ENCODE measurements at places on chromosomes 11 and 22.

GRCh38 chr11:132734217-132734616 lies 798.1 kb downstream of the OPCML start:
- DNase-seq = no peak

- DNase-seq = no peak
Observed at GRCh38 chr11:89175796-89176195, 1.9 kb upstream of the TYR start.

GRCh38 chr11:81104051-81104450 lies 1629.6 kb downstream of the FAM181B start:
- DNase-seq = no peak

DNA sequence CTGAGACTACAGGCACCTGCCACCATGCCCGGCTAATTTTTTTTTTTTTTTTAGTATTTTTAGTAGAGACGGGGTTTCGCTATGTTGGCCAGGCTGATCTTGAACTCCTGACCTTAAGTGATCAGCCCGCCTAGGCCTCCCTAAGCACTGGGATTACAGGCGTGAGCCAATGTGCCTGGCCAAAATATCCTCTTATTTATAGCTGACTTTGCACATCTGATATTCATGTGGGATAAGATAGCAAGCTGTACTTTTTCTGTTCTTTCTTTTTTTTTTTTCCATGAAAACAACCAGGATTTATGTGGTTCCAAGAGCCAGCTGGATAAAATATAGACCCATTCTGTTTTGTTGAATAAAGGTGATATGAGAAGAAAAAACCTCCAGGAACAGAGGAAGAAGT lies 12.1 kb upstream of the XBP1 start:
- DNase-seq = no peak

GRCh38 chr11:57713835-57714234 lies 1.4 kb downstream of the TMX2 start:
- no peak for DNase-seq

- DNase-seq = no peak
Observed at GRCh38 chr11:2186669-2187279, 15.2 kb upstream of the TH start.

DNA sequence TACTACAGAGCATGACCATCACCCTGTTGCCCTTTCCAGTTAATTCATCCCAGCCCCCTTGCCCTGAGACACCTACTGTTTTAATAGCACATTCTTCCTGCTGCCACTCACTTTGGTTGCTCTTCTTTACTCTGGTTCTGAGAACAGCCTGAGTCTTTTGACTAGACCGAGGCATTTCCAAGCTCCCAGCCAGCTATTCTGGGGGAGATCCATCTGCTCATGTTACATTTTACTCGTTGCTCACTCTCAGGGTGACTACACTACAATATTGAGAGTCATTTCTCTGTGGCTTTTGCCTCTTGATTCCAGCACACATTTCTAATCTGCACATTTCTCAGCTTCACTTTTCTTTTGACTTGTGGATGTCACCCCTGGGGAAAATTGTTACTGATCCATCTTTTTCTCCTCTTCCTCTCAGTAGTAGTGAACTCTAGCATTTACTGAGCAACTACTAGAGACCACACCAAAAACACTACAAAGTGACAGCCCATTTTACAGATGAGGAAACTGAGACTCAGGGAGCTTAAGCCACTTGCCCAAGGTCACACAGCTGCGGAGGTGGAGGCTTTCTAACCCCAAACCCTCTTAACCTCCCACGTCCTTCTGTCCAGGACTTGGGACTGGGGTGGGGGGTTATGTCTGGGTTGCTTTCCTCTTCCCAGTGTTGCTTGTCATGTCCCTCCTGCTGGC lies 117.8 kb downstream of the C11orf91 start:
- no peak for DNase-seq

GRCh38 chr22:42067671-42068251 lies 2.9 kb downstream of the NAGA start:
- DNase-seq = no peak

GRCh38 chr11:88103337-88104206 lies 71.7 kb downstream of the RAB38 start:
- DNase-seq = peak; percentile 20

- DNase-seq = no peak
Observed at GRCh38 chr11:92159931-92160330, 64.7 kb upstream of the FAT3 start.

DNA sequence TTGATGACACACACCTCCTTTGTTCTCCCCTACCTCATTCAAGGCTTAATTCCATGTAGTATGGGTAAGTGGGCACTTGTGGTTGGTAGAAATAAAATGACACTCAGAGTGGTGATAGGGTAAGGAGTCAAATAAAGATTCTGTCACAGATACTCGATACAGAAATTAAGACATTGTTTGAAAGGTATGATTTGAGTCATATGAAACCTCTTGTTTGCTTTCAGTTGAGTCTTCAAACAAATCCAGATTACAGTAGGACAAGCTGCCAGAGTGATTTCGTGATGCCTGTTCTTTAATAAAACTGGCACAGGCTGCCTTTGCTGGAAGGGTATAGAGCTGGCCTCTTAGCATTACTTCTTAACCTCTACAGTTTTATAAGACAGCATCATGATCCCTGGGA lies 182.4 kb downstream of the SPON1 start:
- no peak for DNase-seq

DNA sequence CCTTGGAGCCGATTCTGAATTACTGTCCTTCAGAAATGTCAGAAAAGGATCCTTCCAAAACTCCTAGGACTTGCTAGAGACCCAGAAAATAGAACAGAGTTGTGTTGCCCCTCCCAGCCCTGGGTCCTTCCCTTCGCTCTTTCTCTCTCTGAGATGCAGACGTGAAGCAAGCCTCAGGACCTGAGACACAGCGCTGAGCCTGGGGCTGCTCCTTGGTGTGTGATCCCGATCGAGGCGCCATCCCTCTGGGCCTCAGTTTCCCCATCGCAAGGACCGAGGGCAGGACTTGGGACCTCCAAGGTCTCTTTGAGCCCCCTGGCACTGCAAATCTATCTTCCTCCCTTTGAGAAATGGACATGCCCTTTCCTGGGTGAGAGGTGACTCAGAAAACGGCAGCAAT lies 533.5 kb downstream of the TBC1D22A start:
- DNase-seq = no peak

DNA sequence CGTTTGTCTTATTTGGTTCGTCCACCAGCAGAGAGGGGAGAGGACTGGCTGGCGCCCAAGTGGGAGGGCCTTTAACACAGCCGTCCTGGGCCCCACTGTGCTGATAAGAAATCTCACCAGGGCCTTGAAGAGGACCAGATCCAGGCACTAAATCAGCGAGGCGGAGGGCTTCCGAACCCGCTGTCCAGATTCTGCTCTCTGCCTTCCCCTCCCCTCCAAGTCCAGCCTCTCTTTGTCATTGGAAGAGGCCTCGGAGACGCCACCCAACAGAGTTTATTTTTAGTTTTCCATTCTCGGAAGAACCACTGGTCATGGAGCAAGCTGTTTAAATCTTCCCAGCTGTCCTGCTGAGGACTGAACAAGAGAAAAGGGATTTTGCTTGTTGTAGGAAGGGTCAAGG lies 9.3 kb upstream of the FXYD6 start:
- DNase-seq = no peak

DNA sequence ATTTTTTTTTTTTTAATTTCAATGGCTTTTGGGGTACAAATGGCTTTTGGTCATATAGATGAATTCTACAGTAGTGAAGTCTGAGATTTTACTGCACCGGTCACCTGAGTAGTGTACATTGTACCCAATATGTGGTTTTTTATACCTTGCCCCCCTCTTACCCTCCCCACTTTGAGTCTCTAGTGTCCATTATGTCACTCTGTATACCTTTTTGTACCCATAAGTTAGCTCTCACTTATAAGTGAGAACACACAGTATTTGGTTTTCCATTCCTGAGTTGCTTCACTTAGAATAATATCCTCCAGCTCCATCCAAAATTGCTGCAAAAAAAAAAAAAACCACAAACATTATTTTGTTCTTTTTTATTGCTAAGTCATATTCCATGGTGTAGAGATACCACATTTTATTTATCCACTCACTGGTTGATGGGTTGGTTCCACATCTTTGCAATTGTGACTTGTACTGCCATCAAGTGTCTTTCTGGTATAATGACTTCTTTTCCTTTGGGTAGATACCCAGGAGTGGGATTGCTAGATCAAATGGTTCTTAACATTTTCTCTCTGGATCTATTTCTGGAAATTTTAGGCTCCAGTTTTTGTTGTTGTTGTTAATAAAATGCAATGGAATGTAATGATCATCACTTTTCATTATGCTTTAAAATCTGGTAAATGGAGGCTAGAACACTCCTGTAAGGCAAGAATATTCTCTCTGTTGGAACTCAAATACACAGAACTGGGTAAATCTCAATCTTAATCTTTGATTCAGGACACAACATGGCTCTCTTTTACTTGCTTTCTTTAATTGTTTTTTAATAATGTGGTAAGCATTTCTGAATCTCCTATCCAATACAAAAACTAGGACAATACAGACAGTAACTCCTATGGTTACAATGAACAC lies 10.3 kb downstream of the NEAT1 start:
- DNase-seq = peak; percentile 8

GRCh38 chr22:47695176-47695575 lies 932.7 kb downstream of the TBC1D22A start:
- no peak for DNase-seq

DNA sequence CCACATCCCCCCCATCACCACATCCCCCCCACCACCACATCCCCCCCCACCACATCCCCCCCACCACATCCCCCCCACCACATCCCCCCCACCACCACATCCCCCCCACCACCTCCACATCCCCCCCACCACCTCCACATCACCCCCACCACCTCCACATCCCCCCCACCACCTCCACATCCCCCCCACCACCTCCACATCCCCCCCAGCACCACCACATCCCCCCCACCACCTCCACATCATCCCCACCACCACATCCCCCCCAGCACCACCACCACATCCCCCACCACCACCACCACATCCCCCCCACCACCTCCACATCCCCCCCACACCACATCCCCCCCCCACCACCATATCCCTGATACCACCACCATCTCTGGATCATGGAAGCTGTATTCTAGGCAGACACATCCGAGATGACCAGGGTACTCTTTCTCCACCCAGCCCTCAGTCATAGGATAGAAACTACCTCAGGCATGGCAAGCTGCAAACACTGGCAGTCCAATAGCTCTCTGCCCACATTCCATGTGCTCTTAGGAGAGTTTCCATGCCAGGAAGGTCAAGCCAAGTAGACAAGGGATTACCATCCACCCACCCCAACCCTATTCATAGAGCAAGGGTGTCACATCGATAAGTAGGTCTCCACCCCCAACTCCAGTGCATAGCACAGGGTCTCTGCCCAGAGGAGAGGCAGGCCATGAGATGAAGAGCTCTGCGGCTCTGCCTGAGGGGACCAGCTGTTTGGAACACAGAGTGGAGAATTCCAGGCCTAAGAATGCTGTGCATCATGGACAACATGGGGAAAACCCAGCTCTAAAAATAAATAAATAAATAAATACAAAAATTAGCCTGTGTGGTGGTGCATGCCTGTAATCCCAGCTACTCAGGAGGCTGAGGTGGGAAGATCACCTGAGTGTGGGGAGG lies 33.0 kb upstream of the TEAD1 start:
- no peak for DNase-seq

GRCh38 chr22:26574001-26574723 lies 15.8 kb downstream of the TPST2 start:
- no peak for DNase-seq

DNA sequence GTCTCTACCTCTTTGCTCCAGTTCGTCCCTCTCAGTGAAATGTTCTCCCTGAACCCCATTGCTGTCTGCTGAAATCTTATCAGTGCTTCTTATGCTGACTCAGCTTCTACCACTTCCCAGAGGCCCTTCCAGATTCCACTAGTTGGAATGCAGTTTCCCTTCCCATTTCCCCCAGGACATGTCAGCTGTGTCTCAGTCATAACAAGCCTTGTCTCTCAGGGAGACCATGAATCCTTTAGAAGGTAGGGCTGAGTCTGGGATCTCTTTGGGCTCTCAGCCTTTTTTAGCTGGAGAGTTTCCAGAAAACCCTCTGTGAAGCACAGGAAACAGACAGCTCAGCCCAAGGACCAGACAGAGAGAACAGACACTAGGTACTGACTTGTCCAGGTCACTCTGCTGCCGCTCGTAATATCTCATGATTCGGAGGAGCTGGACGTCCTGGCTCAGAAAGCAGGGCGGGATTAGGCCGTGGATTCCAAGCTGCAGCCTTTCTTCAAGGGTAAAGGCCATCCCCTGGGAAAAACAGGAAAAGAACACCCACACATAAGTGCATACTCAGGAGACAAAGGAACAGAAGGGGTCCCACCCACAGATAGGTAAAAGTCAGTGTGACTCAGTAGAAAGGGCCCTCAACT lies 113.0 kb downstream of the ME3 start:
- no peak for DNase-seq

DNA sequence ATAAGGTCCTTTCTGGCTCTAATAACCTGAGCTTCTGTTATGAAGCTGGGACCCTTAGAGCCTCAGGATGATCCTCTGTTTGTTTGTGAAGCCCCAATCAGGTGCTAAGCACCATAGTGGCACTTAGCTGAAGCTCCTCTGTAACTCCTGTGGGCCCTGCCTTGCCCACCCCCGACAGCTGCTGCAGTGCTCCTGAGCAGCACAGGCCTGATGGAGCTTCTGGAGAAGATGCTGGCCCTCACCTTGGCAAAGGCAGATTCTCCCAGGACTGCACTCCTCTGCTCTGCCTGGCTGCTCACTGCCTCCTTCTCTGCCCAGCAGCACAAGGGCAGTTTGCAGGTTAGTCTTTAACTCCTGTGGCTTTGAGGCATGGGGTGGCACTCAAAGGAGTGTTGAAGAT lies 19.0 kb upstream of the CCDC134 start:
- no peak for DNase-seq

GRCh38 chr11:356610-357009 lies 12.7 kb upstream of the B4GALNT4 start:
- no peak for DNase-seq

GRCh38 chr11:29008481-29008880 lies 900.3 kb downstream of the METTL15 start:
- no peak for DNase-seq

DNA sequence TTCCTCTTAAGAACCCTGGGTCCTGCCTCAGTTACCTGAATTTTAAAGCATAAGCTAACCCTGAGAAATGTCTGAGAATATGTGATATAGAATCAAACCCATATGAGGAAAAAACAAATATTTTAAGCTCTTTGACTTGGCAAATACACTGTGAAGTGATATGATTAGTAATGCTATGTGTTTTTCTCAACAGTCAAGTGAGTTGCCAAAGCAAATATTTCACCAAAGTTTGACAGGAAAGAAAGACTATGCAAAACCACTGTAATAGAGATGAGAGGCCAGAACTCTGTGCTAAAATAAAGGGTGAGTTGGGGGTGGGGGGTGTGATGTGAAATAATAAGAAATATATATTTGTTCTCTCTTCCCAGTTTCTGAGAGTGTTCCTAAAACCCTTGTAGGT lies 613.5 kb upstream of the CCDC179 start:
- no peak for DNase-seq

GRCh38 chr11:72740060-72740424 lies 12.2 kb downstream of the ARAP1 start:
- DNase-seq = no peak

DNA sequence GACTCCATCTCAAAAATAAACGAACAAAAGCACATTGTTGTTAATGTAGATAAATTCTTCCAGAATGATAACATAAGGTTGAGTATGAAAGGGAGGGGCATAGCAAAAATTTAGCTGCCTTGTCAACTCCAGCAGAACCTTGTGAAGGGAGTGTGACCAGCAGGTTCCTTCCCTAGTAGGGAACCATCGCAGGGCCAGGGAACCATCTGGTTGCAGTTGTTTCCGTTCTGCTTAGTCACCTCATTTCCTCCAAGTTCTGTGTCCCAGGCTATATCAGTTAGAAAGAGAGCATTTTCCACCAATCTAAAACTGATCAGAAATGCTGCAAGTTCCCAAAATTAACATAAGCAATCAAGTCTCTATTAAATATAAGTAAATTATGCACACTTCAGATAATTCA lies 126.7 kb upstream of the BLID start:
- no peak for DNase-seq

Measured in NCI-H1105 (cell line).